ENCODE measurements at places on chromosomes 16 and 17. TPM values are rescaled to one million over a fixed set of nuclear protein-coding genes. Genes with fewer than 3 reads are reported as not detected.
A peak's percentile ranks its signal among the peaks of the same experiment; 100 is the strongest.

- no peak overlapping the region for H3K4me3 ChIP-seq
- no peak overlapping the region for H3K27ac ChIP-seq
Measured at GRCh38 chr17:75412455-75413317, 7.2 kb upstream of the GRB2 start.

DNA sequence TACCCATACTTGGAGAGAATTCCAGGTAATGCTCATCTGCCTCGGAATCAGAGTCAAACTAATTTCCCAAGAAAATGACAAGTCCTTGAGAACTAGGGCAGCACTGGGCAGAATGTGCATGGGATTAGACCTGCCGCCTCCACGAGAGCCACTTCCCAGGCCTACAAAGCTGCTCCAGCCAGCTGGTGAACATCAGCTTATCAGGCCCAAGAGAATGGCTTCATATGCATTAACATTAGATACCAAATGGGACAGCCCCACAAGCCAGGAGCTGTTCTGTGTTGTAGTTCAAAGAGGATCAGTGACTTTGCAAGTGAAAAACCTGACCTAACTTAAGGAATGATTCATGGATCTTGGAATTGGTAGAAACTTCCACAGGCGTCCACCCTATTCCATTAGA, 203.3 kb downstream of the CYLD start:
- H3K27ac ChIP-seq, result no peak overlapping the region
- no peak overlapping the region for H3K4me3 ChIP-seq
- no peaks in the 10 kb centered on the region for H3K4me1 ChIP-seq
- DNase-seq, result no peak
- H3K27me3 ChIP-seq, result no peaks in the 10 kb centered on the region

DNA sequence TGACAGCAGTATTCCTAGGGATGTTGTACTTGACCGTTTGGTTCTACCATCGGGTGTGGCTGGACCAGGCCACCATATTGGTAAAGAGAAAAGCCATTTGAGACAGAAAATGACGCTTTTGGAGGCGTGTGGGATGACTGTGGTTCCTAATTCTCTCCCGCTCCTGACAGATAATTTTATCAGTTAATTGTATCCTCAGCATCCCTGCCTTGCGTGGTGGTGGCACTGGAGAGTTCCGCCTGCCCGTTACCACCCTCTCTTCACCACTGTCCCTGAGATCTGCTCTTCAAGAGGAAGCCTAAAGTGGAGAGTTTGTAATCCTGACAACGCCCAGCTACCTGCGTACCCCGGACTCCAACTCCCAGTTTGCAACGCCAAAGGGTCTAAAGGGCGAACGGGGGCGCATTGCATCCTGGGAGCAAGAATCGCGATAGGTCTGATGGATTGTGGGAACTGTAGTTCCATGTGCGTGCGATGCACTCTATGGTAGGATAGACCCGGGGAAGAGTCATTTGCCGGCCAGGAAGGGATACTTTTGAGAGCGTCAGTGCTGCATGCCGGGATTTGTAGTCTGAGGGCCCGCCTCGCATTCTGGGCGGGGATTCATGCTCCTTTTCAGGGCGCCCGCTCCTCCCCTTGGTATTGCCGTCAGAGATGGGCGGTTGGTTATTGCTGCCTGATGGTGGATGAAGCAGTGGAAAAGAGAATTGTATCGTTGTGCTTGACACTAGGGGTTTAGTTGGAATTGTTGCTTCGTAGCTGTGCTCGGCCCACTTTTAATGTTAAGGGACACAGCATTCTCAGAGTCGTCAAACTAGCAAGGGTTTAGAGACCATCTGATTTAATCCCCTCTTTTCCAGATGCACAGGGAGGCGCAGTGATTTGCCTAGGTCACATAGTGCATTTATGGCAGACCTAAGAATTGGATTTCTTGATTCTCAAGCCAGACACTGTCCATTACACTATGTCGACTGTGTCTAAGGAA, 965 bp upstream of the PHF12 start:
- no peaks in the 10 kb centered on the region for H3K36me3 ChIP-seq
- peaks cover 27% of the 10 kb centered on the region for H3K4me1 ChIP-seq
- peak; percentile 98 for DNase-seq
- H3K4me3 ChIP-seq, result peak overlapping the region; percentile 98

- no peak overlapping the region for H3K27ac ChIP-seq
- DNase-seq, result no peak
- no peak overlapping the region for H3K4me3 ChIP-seq
Measured at GRCh38 chr16:3988824-3989223, 108.3 kb upstream of the CREBBP start.

GRCh38 chr17:12856416-12856815, 67.1 kb downstream of the ARHGAP44 start:
- no peaks in the 10 kb centered on the region for H3K4me1 ChIP-seq
- no peaks in the 10 kb centered on the region for H3K27me3 ChIP-seq
- H3K36me3 ChIP-seq, result no peaks in the 10 kb centered on the region
- no peak for DNase-seq

DNA sequence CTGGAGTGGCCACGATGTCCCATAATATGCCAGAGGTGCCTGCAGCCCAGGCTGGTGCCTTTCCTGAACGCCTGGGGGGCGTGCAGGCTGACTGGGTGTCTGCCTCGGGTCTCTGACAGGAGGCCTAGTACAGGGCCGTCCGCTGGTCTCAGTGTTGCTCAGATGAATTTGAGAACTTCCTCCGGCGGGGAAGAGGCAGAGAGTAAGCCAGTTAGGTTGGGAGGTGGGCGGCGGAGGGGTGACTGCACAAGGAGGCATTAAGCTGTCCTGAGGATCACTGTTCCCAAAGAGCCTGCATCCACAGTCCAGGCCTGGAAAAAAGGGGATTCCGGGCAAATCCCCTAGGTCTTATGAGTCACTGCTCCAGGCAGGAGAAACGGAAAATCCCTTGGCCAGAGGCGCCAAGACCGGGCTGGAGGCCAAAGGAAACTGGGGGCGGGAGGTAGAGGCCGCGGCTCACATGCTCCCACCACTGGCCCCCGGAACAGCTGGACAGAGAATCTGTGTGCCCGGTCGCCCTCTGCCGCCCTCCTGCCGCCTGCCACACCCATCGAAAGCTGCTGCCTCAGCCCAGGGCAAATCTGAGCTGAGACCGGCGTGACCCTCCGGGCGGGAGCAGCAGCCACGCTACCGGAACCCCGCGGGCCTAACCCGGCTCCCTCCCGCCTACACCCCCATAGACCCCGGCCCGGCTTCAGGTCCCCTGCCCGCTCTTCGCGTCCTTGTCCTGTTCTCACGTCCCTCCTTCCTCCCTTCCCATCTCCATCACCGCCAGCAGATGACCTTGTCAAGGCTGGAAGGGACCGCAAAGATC, 1.2 kb downstream of the TRIM47 start:
- H3K4me3 ChIP-seq, result peak overlapping the region; percentile 61
- H3K36me3 ChIP-seq, result no peaks in the 10 kb centered on the region
- H3K27ac ChIP-seq, result peak overlapping the region; percentile 43
- no peaks in the 10 kb centered on the region for H3K27me3 ChIP-seq

DNA sequence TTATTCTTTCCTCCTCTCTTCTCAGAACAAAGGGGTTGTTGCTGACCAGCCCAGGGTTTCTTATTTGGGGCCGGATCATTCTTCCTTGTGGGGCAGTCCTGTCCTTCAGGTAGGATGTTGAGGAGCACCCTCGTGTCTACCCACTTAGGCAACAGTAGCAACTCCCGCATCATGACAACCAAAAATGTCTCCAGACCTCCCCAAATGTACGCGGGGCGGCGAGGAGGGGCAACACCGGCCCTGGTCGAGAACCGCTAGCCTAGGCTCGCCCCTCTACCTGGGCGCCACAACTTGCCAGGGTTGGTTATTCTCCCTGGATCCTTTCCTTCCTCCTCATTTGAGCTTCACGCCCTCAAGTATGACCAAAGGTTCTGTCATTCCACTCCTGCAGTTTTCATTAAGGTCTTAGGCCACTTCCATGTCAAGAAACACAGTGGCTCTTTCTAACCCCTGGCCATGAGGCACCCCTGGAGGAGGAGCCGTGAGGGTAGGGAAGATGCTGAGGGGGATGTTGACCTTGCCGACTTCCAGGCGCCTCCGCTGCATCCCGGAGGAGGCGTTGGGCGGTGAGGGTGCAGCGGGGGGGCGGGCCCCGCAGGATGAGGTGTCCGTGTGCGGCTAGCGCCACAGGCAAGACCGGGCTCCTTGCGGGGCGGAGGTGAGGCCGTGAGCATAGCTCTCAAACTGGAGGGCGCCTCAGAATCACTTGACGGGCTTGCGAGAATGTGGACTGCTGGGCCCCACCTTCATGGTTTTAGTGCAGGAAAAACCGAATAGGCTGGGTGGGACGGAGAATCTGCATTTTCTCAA, 712 bp upstream of the SPECC1 start:
- peaks cover 12% of the 10 kb centered on the region for H3K4me1 ChIP-seq
- peak; percentile 7 for DNase-seq
- H3K27ac ChIP-seq, result no peak overlapping the region
- H3K27me3 ChIP-seq, result peaks cover 4% of the 10 kb centered on the region
- no peaks in the 10 kb centered on the region for H3K36me3 ChIP-seq

GRCh38 chr17:50218071-50218759, 16.8 kb upstream of the COL1A1 start:
- H3K36me3 ChIP-seq, result no peaks in the 10 kb centered on the region
- H3K4me1 ChIP-seq, result peaks cover 5% of the 10 kb centered on the region
- no peaks in the 10 kb centered on the region for H3K27me3 ChIP-seq
- H3K4me3 ChIP-seq, result no peak overlapping the region
- H3K27ac ChIP-seq, result no peak overlapping the region

GRCh38 chr17:19433255-19433654, 22.2 kb downstream of the RNF112 start:
- H3K27ac ChIP-seq, result no peak overlapping the region
- no peaks in the 10 kb centered on the region for H3K27me3 ChIP-seq
- H3K4me1 ChIP-seq, result no peaks in the 10 kb centered on the region
- no peaks in the 10 kb centered on the region for H3K36me3 ChIP-seq
- no peak overlapping the region for H3K4me3 ChIP-seq

DNA sequence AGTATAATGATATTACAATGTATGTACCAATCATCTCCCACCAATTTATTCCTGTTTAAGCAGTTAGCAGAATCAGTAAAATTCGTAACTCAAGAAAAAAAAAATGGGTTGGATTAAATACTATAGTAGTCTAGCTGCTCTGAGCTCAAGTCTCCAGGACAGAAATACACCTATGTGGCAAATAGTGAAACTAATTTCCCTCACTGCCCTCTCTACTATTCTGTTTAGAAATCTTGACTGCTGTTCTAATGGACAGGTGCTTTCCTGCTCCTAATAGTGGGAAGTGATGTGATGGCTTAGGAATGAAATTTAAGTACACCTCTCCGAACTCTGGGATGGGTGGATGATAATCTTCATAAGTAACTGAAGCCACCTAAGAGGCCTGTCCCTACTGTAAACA, 175.7 kb downstream of the KCNJ2 start:
- no peaks in the 10 kb centered on the region for H3K36me3 ChIP-seq
- no peak overlapping the region for H3K4me3 ChIP-seq
- H3K27ac ChIP-seq, result no peak overlapping the region

GRCh38 chr17:10631048-10631700, 25.9 kb downstream of the MYH3 start:
- DNase-seq, result no peak
- no peaks in the 10 kb centered on the region for H3K4me1 ChIP-seq
- no peak overlapping the region for H3K4me3 ChIP-seq
- H3K27me3 ChIP-seq, result no peaks in the 10 kb centered on the region

Gene FOXN1
- total RNA-seq, result not detected

Gene KCNAB3
- total RNA-seq, result 6.7 TPM

Gene TP53TG3C
- not detected for total RNA-seq

Gene OR3A3
- not detected for total RNA-seq

Gene EFCAB5
- total RNA-seq, result 0.84 TPM

Gene SCARF1
- 0.71 TPM for total RNA-seq
